ENCODE measurements at places on chromosomes 5 and 9. TPM values are rescaled to one million over a fixed set of nuclear protein-coding genes. Genes with fewer than 3 reads are reported as not detected.

GRCh38 chr9:14482856-14483255 lies 168.9 kb upstream of the NFIB start:
- no peak for DNase-seq

DNA sequence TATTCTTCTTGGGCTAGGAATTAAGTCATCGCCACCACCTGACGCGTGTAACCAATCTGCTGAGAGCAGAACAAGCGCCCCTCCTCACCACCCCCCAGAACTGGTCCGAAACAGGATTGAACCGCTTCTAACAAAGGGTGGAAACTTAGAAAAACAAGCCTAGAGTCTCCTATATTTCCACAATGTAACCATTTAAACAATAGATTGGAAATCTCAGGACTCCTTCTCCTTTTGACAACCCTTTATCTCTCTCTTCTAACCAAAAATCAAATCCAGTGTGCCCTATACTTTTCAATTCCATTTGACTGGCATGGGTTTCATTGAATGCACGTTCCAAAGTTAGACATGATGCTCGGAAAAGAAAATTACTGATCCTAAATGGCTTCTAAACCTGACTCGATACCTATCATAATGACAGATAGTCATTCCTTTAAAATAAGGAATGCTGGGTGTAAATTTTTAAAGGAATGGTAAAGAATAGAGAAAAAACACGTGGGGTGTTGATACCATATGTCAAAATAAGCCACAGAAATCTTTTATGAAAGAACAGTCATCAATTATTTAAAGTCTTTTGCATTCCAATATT lies 1.2 kb downstream of the ARRDC3 start:
- peak; percentile 63 for DNase-seq

DNA sequence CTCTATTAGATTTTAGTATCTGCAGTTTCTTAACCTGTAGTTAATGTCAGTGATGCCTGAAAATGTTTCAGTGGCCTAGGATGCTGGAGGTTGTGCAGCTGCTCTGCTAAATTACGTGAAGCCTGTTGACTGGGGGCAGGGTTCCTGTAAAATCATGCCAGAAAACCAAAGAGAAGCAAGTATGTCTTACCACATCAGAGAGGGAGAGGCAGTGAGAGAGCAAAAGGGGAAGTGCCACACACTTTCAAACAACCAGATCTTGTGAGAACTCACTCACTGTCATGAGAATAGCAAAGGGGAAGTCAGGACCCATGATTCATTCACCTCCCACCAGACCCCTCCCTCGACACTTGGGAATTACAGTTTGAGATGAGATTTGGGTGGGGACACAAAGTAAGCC lies 83.9 kb upstream of the CYLC2 start:
- no peak for DNase-seq

- no peak for DNase-seq
These were observed 20.6 kb downstream of the EMB start for GRCh38 chr5:50420343-50420935.

DNA sequence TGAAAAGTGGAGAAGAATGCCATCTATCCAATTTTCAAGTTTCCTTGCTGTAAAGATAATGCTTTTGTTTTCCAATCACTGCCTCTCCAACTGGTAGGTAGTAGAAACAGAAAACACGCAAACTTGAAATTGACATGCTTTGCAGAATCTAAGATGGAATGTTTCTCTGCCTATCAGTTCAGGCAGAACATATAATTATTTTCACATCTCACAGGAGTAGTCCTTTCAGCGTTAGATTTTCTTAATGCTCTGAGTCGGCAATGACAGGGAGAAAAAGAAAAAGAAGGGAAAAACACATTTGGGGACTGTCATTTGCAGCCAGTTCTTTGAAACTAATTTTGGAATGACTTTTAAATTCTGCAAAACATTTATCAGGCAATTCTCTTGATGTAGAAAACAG lies 818.7 kb upstream of the PTPRD start:
- DNase-seq: no peak

DNA sequence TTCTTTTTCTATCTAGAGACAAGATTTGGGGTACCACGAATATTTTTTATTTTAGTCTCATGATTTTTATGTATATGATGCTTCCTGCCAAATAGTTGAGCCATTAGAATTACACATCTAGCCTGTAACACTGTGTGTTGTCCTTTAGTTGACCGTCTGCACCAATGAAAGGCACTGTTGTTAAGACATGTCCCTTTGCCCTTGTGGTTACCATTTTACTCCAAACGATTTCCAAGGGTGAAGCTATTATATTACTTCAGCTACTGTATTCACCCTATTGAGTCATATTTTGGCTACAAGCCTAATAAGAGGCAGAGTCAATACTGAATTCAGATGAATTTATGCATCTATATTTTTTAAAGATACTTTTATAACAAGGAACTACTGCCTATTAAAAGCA lies 207.6 kb downstream of the CETN3 start:
- no peak for DNase-seq

- DNase-seq: no peak
These were observed 445.4 kb upstream of the ITGA1 start for GRCh38 chr5:52342361-52342760.

DNA sequence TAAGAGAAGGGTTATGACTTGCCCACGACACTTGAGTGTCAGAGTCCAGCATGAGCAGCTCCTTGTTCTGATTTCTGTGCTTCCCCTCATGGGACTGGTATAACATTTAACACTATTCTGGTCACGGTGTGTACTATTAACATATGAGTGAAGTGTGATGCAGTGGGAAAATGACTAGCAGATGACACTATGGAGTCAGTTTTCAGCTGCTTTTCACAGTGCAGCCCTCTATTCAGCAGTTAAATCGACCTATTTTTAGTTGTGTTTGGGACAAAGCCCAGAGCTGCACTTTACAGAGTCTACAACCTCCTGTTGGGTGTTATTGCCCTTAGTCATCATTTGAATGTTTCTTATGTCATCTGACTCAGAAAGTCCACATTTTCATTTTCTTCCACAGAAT lies 59.1 kb downstream of the CHSY3 start:
- DNase-seq: no peak

Gene MGAT4B
- total RNA-seq: 666 TPM

Gene PGM5
- not detected for total RNA-seq

Gene STKLD1
- 0.17 TPM for total RNA-seq

Gene WNT8A
- total RNA-seq: not detected

All from Caki2 (cell line).